ENCODE measurements at places on chromosomes 1 and 21. TPM values are rescaled to one million over a fixed set of nuclear protein-coding genes. Genes with fewer than 3 reads are reported as not detected.

The RWDD3 gene
- total RNA-seq: 10.0 TPM

The EPHA10 gene
- total RNA-seq: under 0.01 TPM

The XKR8 gene
- 6.8 TPM for total RNA-seq

The TNFRSF18 gene
- not detected for total RNA-seq

The UTS2 gene
- not detected for total RNA-seq

The KIF2C gene
- total RNA-seq: 26.8 TPM
